ENCODE measurements at places on chromosomes 16 and 17.

DNA sequence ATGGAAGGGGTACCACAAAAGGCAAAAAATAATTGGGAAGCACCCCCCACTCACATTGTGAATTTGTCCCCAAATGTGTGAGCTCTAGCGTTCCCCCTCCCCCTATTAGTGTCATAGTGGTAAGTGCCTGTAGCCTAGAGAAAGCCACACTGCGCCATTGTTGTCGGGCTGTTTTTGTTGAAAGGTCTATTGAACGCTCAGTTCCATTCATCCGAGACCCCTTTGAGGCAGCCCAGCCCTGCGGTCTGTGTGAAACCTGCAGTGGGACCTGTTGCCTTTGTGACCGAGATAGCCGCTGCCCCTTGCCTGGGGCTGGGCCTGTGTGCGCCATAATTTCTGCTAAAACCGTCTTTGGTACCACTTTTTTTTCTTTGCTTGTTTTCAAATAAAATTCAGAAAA is 3.0 kb downstream of the JPT2 start:
- no peak for DNase-seq

DNA sequence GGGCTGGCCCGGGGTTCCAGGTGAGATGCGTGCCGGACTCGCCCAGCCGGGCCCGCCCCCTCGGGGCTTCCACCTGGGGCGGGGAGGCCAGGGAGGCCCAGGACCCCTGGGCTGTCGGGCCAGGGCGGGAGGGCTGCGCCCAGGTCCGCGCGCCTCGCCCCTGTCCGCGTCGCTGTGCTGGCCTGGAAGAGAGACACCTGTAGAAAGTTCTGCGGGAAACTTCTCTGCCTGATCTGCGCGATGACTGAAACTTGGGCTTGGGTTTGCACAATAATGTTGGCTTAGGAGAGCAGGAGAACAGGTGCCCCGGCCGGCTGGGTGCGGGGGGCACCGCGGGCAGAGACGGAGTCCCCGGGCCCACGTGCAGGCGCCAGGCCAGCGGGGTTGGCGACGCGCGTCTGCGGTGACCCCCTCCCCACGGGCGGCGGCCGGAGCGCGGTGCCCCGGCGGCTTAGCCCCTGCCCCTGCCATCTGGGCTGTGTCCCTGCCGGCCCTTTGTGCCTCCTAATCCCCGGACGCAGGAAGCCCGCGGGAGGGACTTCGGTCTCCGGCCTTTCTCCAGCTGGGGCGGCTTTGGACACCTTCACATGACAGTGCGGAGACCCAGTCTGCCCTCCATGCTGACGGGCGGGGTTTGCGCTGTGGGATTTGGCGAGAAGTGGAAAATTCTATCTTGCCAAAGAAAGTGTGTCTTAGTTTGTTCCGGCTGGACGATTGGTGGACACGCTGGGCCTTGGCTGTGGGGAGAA is 483 bp downstream of the LLGL2 start:
- no peak for DNase-seq

GRCh38 chr16:2741168-2741567 is 11.3 kb upstream of the SRRM2 start:
- no peak for DNase-seq

DNA sequence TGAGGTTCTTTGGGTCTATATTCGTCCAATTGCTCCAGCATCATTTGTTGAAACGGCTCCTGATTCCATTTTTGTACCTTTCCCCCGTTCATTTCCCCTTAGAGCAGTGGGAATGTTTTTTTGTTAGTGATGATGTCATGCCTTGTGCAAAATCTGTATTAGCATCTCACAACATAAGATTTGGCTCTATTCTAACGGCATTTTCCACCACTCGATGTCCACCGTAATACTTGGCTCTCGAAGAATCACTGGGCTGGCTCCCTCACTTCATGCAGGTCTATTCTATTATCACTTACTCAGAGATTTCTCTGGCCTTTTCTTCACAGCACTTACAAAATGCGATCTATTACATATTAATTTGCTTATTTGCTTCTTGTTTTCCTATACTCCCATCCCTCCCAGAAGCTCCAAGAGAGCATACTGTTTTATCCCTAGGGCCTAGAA is 571 bp upstream of the NME1 start:
- DNase-seq = no peak

GRCh38 chr17:48624544-48625494 is 1.3 kb downstream of the HOXB9 start:
- DNase-seq = no peak

- no peak for DNase-seq
Measured at GRCh38 chr17:18267927-18268711, 7.7 kb downstream of the MIEF2 start.

DNA sequence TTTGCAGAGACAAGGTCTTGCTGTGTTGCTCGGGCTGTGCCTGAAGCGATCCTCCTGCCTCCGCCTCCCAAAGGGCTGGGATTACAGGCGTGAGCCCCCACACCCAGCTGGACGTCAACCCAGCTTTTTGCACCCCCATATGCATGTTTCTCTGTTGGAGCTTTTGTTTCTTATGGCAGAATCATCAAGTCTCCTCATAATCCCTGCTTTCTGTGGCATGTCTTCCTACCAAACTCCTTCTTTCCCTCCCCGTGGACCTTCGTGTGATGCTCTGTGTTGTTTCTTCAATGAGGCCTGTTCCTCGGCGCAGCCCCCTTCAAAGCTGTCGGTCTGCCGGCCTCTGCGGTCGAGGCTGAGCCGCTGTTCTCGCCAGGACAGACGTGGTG is 71.6 kb downstream of the METRNL start:
- DNase-seq = no peak

DNA sequence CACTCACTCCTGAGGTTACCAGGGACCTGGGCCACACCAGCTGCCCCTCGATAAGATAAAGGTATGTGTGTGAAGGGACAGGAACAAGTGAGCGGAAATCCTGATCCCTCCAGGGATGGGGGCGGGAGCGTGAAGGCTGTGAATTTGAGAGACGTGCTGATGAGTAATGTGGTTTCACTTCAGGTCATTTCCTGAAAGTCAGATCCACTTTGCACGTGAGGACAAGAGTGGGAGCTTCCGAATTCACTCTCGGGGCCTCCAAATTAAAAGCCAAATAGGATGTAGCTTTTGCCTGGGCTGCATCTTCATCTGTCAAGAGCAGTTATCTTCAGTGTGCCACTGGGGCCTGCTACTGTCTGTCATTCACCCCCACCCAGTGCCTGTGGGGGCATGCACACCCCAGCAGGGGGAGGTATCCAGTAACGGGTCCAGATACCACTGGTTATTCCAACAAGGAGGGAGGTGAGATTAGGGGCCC is 87.4 kb upstream of the LHX1 start:
- DNase-seq = no peak

DNA sequence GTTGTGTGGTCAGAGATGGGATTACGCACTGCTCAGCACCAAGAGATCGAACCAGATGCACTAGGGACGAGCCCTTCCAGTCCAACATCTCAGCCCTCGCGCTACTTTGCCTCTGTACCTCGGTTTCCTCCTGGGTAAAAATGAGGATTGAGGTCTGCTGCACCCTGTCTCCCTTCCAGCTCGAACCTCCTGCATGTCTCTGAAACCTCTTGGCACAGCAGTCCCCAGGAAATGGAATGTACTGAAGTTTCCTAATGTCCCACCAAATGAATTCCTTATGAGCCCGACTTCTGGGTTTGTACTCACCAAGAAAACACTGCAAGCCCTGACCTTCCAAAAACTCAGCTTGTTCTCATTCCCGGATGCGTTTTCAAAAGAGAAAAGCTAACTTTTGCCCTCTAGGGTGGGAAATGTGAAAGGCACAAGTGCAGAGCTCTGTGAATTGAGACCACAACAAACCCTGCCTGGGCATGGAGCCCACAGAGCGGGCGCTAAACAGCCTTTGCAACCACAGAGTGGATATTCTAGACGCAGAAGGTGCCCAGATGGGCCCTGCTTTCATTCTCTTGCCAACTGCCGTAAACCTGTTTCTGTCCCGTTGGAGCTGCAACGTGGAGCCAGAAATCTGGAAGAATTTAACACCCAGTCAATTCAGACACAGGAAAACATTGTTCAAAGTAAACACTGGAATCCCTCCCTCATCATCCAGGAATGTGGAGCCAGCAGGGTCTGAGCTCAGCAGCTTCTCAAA is 10.3 kb downstream of the CDRT4 start:
- peak; percentile 58 for DNase-seq

DNA sequence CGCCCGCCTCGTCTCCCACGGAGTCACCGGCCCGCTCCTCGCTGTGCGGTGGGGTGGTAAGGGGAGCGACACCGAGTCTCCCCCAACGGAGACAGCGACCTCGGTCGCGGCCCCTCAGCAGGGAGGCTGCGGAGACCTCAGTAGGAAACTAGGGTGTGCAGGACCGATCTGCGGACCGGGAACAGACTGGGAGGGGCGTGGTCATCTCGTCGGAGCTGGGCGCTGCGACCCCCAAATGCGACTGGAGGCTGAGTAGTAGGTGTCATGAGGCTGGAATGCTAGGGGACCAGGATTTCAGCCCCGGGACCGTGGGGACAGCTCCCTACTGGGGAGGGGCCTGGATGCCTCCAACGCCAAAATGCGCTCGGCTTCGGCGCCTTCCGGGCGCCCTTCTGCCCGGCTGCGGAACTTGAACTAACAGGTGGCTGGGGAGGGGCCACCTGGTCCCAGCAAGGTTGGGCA is 1.3 kb downstream of the CACNG4 start:
- DNase-seq = no peak

DNA sequence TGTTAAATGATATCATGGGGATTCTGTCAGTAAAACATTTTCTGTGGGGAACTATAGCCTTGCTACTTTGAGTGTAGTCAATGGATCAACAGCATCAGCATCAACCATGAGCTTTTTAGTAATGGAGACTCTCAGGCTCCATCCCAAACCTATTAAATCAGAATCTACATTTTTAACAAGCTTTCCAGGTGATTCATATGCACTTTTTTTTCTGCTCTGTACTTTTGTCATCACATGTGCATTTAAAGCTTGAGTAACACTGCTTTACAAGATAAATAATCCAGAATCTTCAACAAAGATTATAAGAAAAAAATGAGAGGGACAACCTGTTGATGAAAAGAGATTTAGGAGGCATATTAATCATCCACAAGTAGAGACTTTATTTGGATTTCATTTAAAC is 23.5 kb downstream of the NUP93 start:
- no peak for DNase-seq

- no peak for DNase-seq
Measured at GRCh38 chr17:804541-805435, 22.6 kb downstream of the MRM3 start.

Measured in cerebellar nuclear complex (tissue), 1 donor.